Activated CD8-positive, alpha-beta memory T cell treated with anti-CD3 and anti-CD28 coated beads for 1 hour (primary cell): ENCODE measurements at places on chromosomes 16 and 17.

GRCh38 chr17:73765824-73766563, 121.7 kb upstream of the SDK2 start:
- no peak for DNase-seq

GRCh38 chr16:11759163-11759834, 16.6 kb upstream of the TXNDC11 start:
- DNase-seq = no peak

DNA sequence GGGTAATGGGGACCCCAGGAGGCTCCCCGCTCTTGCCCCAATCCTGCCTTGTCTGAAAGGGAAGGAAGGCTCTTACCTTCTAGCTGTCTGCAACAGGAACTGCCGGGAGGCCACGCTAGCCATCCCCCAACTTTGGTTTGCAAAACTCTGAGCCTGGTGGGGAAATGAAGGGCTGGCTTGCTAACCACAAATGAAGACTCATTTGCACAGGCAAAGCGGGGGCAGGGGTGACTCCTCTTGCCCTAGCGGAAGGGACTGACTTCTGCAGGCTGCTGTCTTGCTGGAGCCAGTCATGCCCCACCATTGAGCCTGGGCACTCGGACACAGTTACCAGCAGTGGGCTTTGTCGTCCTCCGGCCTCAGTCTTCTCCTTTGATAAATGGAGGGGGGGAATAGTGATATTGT, 52.6 kb downstream of the PLCG2 start:
- peak; percentile 30 for DNase-seq

DNA sequence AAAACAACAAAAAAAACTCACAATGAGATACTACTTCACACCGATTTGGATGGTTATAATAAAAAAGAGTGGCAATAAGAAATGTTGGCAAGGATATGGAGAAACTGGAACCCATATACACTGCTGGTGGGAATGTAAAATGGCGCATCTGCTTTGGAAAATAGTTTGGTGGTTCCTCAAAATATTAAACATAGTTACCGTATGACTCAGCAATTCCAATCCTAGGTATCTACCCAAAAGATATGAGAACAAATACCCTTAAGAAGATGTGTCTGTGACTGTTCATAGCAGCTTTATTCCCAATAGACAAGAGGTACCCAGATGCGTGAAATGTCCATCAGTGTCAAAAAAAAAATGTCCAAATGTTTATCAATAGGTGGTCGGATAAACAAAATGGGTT, 7.2 kb downstream of the CPPED1 start:
- no peak for DNase-seq

GRCh38 chr17:35377706-35378105, 4.3 kb upstream of the SLFN11 start:
- DNase-seq = no peak

GRCh38 chr17:80644536-80644935, 99.9 kb downstream of the RPTOR start:
- DNase-seq = no peak

- no peak for DNase-seq
Observed at GRCh38 chr16:70416748-70417616, 21.9 kb downstream of the ST3GAL2 start.

- no peak for DNase-seq
Observed at GRCh38 chr17:81091774-81092517, 57.0 kb downstream of the BAIAP2 start.

DNA sequence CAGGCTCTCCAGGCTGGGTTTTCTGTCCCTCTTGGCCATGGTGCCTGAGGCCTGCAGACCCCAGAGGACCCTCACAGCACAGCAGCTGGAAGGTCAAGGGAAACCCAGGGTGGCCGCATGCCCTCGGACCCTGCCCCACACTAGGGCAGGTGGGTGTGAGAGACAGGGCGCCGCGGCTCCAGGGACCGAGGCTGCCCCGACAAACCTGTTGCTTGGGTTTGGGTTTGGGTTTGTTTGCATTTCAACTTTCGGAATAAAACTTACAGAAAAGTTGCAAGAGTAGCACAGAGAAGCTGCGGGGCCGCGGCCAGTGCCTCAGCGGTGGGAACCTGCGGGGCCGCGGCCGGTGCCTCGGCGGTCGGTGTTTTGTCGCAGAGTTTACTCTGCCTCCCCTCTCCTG, 7.8 kb downstream of the HGS start:
- DNase-seq = no peak
